Activated T-helper 1 cell treated with Interleukin-2 at 50 U/mL for 16 hours (primary cell): ENCODE measurements at places on chromosomes 16 and 17.

DNA sequence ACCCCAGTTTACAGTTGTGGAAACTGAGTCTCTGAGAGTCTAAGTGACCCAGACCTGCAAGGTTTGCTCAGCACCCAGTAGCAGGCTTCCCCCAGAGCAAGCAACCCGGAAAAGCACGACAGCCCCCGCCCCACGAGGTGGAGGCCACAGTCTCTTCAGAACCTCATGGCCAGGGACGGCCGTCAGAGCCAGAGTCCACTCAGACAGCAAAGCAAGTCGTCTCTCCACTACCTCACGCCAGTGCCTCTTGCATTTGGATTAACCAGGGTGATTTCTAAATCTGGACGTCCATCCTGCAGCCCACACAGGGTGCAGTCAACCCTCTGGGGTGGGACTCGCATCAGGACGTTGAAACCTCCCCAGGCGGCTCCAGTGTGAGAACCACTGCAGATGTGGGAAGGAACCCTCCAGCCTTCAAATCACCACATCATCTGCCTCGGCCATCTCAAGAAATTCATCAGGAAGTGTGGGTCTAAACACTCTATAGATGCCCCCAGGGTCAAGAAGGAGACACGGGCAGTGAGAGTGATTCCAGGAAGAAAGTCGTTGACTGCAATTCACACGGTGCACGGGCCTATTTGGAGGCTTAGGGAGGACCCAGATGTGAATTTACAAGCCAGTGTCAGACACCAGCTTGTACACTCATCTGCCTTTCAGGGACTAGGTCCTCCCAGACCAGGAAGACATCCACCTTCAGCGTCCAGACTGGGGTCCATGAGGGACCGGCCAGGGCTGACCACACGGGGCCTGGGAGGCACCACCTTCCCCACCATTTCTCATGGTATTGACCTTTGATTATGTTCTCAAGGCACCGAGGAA, 20.2 kb upstream of the RBFOX3 start:
- no peak for DNase-seq

DNA sequence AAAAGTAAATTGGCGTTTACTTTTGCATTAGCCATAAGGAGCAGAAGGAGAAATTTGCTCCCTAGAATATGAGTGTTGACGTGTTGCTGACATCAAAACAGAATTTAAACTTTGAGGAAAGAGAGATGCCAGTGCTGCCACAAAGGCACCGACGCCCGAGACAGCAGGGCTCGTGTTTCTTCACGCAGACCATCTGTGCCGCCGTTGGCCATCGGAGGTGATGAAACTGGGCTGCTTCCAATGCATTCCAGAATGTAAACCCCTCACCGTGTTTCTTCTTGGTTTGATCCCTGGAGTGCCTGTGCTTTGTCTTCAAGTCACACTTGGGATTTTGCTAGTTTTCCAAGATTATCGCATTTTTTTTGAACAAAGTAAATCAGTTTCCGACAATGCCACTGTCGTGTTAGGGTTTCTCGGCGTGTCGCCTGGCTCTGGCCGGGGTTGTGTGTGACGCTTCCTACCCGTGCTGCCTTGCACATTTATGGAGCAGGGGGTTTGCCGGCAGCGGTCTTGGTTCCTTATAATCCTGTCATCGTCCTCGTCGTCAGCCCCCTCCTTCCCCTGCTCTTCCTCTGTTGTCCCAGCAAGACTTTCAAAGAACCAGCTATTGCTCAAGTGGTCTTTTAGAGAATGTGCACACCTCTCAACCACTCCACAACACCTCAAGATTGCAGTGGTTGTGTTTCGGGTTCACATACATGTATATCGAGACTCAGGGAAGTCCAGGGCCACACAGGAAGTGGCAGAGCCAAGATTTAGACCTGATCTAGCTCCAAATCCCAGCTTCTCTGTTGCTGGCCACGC, 103.9 kb downstream of the METRNL start:
- no peak for DNase-seq

DNA sequence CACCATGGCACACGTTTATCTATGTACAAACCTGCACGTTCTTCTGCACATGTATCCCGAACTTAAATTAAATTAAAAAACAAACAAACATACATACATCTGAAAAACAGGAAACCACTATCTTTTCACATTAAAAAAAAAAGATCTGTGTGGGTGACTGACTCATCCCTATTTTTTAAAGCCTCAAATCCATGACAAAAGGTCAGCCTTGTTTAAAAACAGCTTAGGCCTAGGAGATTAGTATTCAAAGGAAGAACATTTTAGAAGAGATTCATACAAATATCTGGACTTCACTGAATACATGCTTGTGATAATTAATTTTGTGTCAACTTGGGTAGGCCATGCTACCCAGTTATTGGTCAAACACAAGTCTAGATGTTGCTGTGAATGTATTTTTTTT, 4.7 kb upstream of the PRKAR1A start:
- DNase-seq: no peak

DNA sequence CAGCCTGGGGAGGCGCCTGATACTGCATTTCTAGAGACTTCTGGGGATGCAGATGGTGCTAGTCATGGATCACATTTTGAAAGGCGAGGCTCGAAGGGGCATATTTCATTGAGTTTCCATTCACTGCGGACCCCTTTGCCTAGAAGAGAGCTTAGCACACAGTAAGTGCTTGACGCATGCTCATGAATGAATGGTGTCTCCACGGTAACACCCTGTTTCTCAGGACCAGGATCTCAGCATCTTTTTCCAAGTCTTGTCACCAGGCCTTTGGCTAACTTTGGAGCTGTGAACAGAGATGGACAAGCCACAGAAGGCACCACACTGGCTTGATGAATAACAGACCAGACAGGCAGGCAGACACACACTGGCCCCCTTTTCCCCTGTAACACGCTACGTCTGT, 151.3 kb downstream of the FOXL1 start:
- DNase-seq: no peak

GRCh38 chr16:19780321-19780720, 62.2 kb downstream of the IQCK start:
- no peak for DNase-seq

DNA sequence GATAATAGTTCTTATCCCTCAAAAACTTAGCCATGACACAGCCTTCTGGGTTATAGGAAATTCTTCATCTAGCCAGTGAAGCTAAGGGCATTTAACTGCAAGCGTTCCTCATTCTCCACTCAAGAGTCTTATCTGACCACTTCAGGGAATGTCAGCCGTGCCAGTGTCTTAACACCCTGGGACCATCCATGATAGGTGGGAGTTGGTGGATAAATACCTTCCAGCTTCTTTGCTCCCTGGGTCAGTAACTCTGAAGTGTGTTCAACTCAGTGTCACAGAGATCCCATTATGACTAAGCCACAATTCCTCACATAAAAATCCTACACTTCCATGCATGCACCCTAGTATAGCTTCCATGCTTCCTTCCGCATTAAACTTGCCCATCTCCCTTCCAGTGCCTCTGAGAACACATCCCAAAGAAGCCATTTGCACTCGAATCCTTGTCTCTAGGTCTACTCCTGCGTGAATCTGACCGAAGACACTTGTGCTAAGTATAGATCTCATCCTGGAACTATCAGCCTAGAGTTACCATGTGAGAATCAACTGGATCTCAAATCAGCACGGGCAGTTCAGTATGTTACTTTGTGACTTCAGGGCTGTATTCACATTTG, 264.3 kb upstream of the MAF start:
- no peak for DNase-seq

GRCh38 chr16:2896480-2897010, 13.5 kb downstream of the FLYWCH2 start:
- DNase-seq: no peak

DNA sequence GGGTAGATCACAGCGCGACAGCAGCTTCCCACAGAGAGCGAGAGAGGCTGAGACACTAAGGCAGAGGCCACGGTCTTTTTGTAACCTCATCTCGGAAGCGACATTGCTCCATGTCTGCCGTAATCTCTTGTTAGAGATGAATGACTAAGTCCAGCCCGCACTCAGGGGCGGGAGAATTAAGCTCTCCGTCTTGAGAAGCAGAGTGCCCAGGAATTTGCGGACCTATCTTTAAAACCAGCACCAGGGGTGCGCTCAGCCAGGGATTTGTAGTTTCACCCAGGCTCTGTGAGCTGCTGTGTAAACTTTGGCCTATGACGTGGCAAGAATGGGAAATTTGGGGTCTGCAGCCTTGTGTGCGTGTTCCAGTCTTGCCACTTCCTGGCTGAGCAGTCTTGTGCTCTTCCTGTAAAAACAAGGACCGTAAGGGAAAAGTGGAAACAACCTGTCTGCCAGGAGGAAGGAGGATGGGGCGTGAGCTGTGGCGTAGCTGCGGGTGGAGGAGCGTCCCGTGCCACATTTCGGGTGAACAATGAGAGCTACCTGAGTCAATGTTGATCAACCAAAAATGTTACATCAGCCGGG, 16.0 kb upstream of the JPH3 start:
- no peak for DNase-seq

DNA sequence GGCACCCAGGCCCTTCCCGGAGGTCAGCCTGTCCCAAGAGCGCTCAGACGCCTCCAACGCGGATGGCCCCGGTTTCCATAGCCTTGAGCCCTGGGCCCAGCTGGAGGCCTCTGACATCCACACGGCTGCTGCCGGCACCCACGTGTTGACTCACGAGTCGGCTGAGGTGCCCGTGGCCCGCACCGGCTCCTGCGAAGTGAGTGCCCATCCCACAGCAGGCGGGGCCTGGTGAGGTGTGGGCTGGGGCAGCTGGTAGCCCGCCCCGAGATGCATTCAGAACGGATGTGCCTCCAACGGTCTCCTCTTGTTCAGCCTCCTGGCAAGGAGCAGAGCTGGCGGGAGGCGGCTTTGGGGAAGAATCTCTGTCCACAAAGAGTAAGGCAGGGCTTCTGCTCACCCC, 2.7 kb downstream of the WDR90 start:
- DNase-seq: no peak

- DNase-seq: no peak
Observed at GRCh38 chr16:17368951-17369350, 101.8 kb downstream of the XYLT1 start.

GRCh38 chr17:12296209-12296625, 275.5 kb downstream of the MAP2K4 start:
- DNase-seq: no peak

GRCh38 chr16:5756969-5757368, 659.4 kb upstream of the EEF2KMT start:
- DNase-seq: no peak

GRCh38 chr16:27803775-27804549, 254.0 kb downstream of the KATNIP start:
- DNase-seq: no peak

- DNase-seq: no peak
Observed at GRCh38 chr16:25011891-25012514, 3.2 kb downstream of the ARHGAP17 start.

GRCh38 chr17:32936894-32937500, 9.0 kb downstream of the TMEM98 start:
- DNase-seq: peak; percentile 35

- DNase-seq: no peak
Observed at GRCh38 chr16:73210686-73211085, 162.8 kb upstream of the ZFHX3 start.

DNA sequence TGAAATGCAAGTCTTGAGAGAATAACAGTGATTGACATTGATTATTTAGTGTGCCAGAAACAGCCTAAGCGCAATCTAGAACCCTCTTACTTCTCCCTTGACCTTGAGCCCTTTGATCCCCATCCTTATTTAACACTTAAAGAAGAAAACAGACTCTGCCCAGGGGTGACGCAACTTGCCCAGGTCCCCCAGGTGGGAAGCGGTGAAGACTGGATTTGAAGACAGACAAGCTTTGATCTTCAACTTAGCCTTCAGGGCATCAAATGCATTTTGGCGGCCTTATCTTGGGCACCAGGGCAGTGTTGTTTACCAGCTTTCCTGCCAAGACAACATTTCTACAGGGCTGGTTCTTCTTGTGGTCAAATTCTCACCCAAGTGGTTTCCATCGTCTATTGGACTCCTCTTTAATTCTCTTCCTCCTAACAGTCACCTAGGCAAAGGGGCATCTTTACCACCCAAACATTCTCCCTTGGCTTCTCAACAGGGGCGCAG, 8.9 kb upstream of the CIITA start:
- no peak for DNase-seq

- no peak for DNase-seq
Observed at GRCh38 chr16:67571981-67572431, 9.7 kb downstream of the CTCF start.

- DNase-seq: no peak
Observed at GRCh38 chr16:58814348-58814801, 80.3 kb upstream of the GOT2 start.

DNA sequence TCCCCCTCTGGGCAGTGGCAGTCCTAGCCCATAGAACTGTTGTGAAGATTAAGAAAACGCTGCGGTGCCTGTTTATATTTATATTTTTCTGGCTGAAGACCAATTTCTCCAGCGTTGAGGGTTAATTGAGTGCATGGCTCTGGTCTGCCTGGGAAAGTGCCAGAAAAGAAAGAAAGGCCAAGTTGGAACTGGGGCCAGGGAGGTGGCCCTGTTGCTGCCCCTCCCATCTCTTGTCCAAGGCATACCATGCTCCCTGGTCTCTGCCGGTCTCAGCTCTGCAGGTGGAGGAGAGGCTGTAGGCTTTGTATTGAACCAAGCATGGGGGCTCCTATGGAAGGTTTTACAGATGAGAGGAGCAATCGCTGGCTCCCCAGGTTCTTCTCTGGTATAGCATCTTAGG, 124.7 kb downstream of the MGAT5B start:
- no peak for DNase-seq

DNA sequence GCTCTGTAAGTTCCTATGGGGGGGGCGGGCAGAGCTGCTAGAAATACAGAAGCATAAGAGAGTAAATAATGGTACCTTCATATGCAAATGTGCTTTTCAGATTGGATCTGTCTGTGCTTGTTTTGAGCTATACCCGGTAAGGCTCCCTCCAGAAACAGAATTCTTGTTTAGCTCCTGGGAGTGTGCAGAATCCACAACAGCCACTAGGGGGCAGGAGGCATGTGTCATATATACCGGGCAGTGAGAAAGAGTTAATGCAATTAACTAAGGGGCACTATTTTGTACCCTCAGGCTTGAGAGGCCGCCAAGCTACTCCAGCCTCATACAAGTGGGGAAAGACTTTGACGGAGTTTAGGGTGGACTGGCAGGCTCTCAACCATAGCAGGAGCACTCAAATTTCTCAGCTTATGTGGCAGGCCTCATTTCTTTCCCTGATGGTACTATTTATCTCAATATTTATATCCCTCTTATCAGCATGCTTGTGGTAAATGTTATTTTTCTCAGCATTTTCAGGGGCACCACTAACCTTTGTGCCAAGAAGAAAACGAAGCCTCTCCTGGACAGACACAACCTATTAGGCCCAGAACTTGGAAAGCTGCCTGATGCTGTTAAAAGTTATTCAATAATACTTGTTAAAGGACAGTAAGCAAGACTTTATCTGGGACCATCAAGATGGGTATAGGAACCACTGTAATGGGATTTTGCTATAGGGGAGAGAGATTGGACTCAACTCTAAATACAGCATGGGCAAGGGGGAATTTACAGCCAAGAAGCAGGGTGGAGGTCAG, 10.7 kb upstream of the CENPV start:
- DNase-seq: peak; percentile 46
